Effector CD8-positive, alpha-beta T cell (primary cell): ENCODE measurements at places on chromosomes 16 and 17.

DNA sequence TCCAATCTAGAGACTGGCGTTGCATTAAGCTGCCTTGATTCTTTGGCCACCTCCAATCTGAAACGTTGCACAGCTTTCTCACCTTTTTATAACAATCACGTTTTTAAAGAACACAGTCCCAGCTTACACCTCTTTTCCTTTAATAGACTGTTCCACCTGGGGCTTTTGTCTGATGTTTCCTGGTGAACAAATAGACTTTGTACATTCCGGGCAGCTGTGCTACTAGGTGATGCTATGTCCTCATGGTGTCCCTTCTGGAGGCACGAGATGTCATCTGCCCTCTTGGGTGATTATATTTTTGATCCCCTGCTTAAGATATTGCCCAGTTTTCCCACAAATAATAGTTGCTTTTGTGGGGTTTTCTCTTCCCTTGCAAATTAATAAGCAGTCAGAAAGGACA is 225.5 kb downstream of the SOX9 start:
- DNase-seq: no peak

- DNase-seq: no peak
Observed at GRCh38 chr16:27582883-27583282, 32.9 kb downstream of the KATNIP start.

- peak; percentile 9 for DNase-seq
Observed at GRCh38 chr16:30054959-30055553, 10.5 kb upstream of the ALDOA start.

GRCh38 chr16:78125112-78125844 is 25.8 kb downstream of the WWOX start:
- DNase-seq: no peak

GRCh38 chr16:79768276-79768970 is 167.9 kb upstream of the MAF start:
- DNase-seq: no peak
